Vagina (tissue), 2 donors: ENCODE measurements at places on chromosomes 16 and 17.

- DNase-seq = no peak
Observed at GRCh38 chr17:1861391-1862010, 31.7 kb downstream of the RPA1 start.

DNA sequence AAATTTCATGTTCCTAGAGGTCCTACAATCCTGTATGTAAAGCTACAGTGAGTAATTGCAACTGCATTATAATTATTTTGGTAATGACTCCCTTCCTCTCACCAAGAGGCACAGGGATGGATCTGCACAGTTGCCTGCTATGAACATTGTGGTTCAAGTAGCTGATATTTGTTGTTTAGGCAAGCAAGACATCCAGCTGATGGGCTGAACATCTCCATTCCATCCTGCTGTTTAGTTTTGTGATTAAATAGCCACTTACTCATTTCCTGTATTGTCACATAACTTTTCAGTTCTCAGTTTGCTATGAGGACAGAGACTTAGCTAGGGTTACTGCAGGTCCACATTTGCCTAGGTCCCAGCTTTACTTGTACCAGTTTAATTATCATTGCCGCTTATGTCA is 181.2 kb upstream of the TBX2 start:
- DNase-seq = no peak

- no peak for DNase-seq
Observed at GRCh38 chr16:54373534-54374520, 87.2 kb upstream of the IRX3 start.

DNA sequence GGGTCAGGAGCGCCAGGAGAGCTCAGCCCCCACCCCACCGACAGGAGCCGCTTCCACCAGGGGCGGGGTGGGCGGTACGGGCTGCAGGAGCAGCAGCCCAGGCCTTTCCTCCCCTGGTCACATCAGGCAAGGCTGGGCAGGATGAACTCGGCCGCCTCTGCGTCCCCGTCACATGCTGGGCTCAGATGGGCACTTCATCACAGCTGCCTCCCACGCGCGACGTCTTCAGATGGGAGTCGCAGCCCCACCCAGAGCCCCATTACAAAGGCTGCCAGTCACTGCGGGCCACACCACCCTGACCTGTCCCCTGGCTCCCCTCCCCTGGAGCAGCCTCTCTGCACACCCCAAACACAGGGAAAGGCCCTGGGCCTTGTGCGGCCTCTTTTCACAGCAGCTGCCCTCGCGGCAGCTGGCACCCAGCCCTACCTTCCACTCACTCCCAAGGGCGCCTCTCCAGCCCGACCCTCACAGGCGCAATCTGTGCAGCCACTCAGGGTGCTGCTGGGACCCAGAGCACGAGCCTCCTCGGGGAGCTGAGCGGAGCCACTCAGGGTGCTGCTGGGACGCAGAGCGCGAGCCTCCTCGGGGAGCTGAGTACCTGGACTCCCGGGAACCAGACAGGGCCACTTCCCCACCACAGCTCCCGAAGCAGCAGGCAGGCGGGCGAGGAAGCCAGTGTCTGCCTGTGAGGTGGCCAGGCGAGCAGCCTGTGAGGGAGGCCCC is 4.7 kb downstream of the ZNF598 start:
- DNase-seq = no peak

DNA sequence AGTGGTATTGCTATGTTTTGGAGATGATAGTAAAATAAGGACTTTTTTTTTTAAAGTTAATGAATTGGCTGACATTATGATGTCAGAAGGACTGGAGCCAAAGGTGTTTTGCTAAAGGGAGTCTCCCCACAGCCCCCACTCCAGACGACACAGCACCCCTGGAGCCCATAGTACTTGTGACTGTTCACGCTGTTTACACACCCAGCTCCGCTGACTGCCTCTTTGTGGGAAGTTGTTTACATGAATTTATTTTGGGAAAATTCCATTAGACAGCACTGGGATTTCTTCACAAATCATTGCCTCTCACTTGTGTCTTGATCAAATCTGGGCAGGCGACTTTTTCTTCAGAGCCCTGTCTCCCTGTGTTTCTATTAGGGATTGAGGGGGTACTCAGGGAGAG is 108.6 kb downstream of the C17orf67 start:
- DNase-seq = no peak

DNA sequence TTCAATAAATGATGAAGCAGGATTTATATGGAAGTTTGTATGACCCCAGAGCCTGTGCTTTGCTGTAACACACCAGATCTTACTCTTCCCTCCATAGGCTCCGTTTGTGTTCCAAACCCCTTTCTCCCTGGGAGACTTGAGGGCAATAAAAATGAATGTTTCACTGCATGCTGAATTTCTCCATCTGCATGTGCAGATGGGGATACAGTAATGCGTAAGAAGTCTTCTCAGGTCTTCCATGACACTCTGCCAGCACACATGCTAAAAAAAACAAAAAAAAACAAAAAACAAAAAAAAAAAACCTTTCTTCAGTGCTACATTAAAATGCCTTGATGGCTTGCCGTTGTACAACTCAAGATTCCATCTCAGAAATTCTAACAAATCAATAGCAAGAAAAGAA is 170.2 kb upstream of the ANKFN1 start:
- no peak for DNase-seq

DNA sequence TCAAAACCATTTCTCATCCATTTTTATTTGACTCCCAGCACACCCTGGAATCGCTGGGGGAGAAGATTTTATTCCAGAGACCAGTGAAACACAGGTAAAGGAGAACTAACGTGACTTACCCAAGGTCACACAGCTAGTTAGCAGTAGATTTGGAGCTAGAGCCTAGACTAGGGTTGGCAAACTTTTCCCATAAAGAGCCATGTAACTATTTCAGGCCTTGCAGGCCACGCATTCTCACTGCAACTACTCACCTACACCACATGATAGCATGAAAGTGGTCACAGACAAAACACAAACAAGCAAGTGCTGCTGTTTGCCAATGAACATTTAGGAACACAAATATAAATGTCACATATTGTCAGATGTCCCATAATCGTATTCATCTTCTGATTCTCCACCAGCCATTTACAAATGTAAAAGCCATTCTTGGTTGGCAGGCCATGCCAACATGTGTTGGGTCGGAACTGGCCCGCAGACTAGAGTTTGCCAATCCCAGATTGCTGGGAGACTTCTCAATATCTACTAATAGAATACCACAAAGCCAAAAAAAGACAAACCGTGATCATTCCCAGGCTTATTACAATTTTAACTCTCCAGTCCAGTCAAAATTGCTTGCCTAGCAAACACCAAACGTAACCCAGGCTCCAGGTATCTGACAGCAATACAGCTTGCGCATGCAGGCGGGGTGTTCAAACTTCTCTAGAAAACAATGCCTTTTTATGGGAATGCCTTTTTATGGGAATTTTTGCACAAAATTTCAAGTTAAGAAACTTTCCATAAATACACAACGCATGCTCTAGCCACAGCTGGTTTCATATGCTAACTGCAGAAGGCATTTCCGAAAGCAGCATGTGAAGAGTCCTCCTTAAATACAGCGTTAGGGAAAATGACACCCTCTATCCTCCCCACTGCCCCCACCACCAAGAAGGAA is 20.9 kb downstream of the ZFHX3 start:
- DNase-seq = no peak

GRCh38 chr17:29051731-29052130 is 8.8 kb downstream of the PIPOX start:
- no peak for DNase-seq

GRCh38 chr16:58636466-58636865 is 6.8 kb upstream of the CNOT1 start:
- no peak for DNase-seq

GRCh38 chr17:47204722-47205418 is 4.3 kb upstream of the MYL4 start:
- peak; percentile 89 for DNase-seq

- no peak for DNase-seq
Observed at GRCh38 chr16:66720766-66721165, 24.2 kb upstream of the CMTM4 start.

- DNase-seq = no peak
Observed at GRCh38 chr16:66933776-66934137, 445 bp downstream of the CIAO2B start.

DNA sequence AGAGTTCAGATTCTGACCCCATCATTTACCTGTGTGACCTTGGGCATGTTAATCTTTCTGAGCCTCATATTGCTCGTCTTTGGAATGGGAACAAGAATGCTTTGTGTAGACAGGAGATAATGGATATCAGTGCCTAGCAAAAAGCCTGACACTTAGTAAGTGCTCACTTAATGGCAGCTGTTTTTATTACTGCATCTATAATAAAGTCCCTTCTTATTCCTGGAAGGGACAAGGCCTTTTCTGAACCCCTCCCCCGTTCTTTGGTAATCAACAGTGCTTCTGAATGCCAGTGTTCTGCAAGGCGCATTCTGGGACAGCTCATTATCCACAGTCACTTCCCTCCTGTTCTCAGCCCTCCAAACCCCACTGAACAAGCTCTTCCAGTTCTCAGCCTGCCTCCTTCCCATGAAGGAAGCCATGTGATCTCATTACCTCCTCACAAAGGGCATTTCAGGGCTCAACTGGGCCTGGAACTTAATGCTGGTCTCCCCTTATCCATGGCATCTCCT is 25.1 kb upstream of the SUPT4H1 start:
- DNase-seq = no peak

- DNase-seq = no peak
Observed at GRCh38 chr17:10657148-10657547, at the start of gene MYH3. MYH3 (minus strand) TSS chr17:10657309; CDS start chr17:10655064, 2,245 bp downstream.

DNA sequence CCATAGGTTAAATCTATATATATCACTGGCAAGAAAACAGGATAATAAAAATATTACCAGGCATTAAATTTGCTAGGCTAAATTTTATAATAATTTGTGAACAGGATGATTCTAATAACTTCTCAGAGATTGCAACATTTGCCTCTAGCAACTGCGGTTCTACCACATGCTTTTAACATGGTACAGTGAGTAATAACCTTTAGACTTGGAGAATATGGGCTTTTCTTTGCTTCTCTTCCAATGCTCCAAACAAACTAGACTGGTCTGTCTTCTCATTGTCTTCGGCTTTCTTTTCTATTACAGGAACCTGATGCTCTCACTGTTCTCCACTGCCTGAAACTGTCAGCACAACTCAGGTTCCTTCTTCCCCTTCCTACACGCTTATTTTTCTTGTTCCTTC is 80.6 kb downstream of the CA4 start:
- no peak for DNase-seq

DNA sequence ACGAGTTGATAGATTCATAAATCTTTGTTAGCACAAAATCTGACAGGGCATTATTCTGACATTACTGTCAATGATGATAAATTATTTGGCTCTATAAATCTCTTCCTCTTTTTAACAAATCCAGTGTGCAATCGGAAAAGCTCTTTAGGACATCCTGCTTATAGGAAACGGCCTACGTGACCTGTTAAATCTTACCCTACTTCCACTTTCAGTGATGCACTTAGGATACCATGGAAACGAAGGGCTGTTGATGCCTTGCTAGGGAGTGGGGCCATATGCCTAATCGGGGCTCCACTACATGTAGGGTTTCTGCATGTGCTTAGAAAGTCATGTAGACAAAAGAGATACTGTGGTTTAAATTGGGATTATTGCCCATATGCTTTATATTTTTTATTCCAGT is 27.2 kb downstream of the ZNF594 start:
- DNase-seq = no peak
